PC-3 (cell line): ENCODE measurements at places on chromosomes 11 and 22. TPM values are rescaled to one million over a fixed set of nuclear protein-coding genes. Genes with fewer than 3 reads are reported as not detected.

MAP6 gene
- 0.47 and 1.3 TPM in 2 replicates for total RNA-seq

MS4A6A gene
- not detected in 2 replicates for total RNA-seq

PVALB gene
- total RNA-seq: not detected in 2 replicates

ARHGAP32 gene
- total RNA-seq: 12.0 and 13.7 TPM in 2 replicates

SPDYC gene
- total RNA-seq: not detected in 2 replicates

NTM gene
- total RNA-seq: not detected in 2 replicates

CNIH2 gene
- 2.2 and 5.2 TPM in 2 replicates for total RNA-seq
